ENCODE measurements at places on chromosomes 2 and 18.

DNA sequence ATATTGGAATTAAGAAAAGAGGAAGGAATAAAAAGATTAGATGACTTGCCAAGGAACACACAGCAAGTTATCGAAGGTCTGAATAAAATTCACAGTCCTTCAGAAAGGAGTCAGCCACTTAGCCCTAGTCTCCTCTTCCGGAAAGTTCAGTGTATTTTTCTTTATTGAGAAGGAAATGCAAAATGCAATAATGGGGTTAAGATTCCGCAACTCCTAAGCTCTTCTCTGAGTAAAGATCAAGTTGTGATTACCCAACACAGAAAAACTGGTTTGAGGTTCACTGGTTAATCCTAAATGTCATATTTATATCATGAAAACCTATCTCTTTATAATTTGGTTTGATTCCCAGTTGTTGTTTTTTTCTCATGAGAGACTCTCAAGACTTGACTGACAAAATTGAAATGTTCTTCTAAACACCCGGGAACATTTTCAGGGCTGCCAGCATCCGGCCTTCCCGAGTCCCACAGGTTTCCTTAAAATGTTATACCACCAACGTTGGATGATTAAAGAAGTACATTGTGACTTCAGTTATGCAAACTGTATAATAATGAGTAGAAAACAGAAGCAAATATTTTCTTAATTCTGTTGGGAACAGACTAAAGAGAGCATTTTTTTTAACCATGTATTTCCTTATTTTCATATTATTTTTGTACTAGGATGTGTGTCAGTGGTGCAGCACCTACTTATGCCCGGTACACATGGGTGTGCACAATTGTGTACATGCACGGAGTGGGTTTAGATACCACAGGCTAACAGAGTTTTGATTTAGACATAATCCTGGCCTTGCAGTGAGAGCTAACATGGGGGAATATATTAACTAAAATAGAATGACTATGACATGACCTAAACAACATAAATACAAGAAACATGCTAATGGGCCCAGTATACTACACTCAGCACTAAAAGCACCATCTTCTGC lies 100.2 kb downstream of the STK39 start:
- DNase-seq: no peak

- DNase-seq: no peak
Observed at GRCh38 chr18:74784752-74785151, 187.1 kb downstream of the ZNF407 start.

DNA sequence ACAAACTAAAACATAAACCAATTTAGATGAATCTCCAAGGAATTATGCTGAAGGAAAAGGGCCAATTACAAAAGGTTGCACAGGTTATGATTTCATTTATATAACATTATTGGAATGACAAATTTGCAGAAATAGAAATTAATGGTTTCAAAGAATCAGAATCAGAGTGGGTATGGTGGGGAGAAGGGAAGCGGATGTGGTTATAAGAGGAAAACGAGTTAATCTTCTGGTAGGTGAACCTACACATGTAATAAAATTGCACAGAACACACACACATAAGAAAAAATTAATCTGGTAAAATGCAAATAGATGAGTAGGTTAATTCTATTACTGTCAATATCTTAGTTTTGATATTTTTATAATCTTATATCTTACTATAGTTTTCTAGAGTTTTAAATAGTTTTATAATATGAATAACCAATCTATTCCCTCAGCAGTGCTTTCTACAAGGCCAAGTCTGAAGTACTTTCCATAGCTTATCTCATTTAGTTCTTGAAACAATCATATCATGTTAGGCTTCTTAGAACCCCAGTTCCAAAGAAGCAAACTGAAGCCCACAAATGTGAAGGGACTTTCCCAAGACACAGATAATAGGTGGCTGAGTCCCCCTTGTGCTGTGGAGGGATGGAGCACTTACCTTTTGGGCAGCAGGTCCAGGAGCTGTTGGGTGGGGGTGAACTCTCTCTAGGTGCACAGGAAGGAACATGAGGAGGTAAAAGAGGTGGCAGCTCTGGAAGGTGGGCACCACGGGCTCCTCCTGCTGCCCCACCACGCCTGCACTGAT lies 31.5 kb downstream of the ZNF519 start:
- no peak for DNase-seq

DNA sequence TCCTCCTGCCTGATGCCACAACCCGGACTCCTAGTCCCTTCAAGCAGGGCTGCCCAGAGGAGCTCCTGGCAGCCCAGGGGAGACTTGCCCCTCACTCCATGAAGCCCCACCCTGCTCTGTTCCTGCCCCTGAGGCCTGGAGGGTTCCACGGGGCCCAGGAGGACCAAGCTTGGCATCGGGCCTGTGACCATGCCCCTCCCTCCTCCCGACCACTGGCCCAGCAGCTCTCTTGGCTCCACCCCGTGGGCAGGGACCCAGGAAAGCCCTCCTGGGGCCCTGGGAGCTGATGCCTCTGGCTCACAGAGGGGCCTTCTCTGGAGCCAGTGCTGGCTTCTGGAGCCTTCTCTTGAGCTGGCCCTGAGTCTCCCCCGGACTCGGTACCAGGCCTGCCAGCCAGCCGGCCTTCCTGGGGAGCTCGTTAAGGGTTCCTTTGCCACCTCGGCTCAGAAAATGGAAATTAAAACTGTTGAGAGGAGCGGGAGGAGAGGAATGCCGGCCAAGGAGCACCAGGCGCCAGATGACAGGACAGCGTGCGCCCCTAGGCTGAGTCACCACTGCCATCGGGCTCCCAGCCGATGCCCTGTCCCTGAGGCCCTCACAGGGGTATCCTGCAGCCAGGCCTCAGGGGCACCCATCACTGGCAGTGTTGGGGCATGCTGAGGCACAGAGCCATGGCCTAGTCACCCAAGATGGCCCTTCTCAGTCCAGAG lies 40.6 kb upstream of the SNED1 start:
- no peak for DNase-seq

- DNase-seq: no peak
Observed at GRCh38 chr2:68791914-68792313, 57.3 kb downstream of the ARHGAP25 start.

GRCh38 chr2:70903171-70903570 lies 32.5 kb upstream of the ATP6V1B1 start:
- no peak for DNase-seq

DNA sequence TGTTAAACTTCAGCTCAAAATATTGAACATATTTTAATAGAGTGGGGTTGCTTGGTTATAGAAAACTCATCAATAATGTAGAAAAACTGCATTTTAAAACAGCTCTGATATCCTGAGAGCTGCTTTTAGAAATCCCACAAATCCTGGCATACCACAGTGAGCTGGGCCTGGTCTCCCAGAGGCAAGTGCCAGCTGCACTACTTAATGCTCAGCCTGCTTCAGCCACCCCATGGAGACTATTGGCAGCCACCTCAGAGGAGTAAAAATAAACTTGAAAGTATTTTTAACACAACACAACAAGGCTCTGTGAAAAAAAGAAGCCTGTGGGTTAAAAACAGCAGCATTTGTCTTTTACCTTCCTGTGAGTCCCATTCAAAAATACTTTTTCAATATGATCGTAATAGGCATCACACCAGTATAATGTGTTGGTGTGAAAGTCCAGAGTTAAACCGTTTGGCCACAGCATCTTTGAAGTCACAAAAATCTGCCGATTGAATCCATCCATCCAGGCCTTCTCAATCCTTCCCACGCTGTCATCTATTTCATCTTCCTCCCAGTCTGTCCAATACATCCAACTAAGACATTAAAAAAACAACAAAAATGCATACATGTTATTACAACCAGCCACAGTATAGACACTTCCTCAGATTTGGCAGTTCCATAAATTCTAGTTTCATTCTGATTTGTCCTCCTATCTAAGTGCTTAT lies 1115.3 kb downstream of the LRP1B start:
- DNase-seq: peak; percentile 76

- no peak for DNase-seq
Observed at GRCh38 chr18:33459612-33460011, 19.1 kb upstream of the CCDC178 start.

- DNase-seq: peak; percentile 44
Observed at GRCh38 chr18:58761241-58761969, 90.1 kb downstream of the MALT1 start.
